Activated CD4-positive, alpha-beta T cell treated with anti-CD3 and anti-CD28 coated beads, Interleukin-2, amount 50 U/mL, for 16 hours (primary cell): ENCODE measurements at places on chromosomes 3 and 15.

- peak; percentile 74 for DNase-seq
These were observed 175.7 kb upstream of the KBTBD8 start for GRCh38 chr3:66822186-66823008.

- DNase-seq: no peak
These were observed 79.0 kb downstream of the CHD2 start for GRCh38 chr15:92979011-92979701.

DNA sequence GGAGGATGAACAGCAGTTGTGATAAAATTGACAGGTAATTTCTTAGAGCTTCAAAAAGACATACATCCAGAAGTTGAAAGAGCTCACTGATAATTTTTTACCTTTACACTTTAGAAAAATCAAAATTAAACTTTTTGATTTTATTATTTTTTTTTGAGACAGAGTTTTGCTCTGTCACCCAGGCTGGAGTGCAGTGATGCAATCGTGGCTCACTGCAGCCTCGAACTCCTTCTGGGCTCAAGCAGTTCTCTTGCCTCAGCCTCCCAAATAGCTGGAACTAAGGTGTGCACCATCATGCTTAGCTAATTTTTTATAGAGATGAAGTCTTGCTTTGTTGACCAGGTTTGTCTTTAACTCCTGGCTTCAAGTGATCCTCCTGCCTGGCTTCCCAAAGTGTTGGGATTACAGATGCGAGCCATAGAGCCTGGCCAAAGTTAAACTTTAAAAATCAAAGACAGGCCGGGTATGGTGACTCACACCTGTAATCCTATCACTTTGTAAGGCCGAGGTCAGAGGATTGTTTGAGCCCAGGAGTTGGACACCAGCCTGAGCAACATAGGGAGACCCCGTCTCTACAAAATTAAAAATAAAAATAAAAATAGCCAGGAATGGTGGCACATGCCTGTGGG is 21.7 kb downstream of the PLA2G4F start:
- DNase-seq: no peak

DNA sequence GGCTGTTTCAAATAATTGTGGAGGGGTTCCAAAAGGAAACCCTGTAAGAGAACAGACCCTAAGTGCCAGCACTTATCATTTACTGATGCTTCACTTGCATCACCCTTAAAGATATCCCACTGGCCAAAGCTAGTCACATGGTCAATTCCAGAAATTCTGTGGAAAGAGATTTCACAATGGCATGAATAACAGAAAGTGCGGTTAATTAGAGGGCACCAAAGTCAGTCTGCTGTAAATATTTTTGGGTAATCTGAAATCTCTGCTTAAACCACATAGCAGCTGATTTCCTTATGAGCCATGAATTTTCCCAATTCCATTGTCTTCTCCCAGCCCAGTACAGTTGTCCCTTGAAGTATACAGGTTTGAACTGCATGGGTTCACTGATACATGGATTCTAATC is 346.1 kb downstream of the SI start:
- no peak for DNase-seq

- DNase-seq: no peak
These were observed 38.7 kb downstream of the GJD2 start for GRCh38 chr15:34716111-34716510.

- no peak for DNase-seq
These were observed 51.5 kb downstream of the CTNNB1 start for GRCh38 chr3:41250825-41251224.

GRCh38 chr3:67650084-67650483 is 4.3 kb downstream of the SUCLG2 start:
- no peak for DNase-seq

- peak; percentile 49 for DNase-seq
These were observed 3.2 kb downstream of the ZXDC start for GRCh38 chr3:126472277-126473006.

DNA sequence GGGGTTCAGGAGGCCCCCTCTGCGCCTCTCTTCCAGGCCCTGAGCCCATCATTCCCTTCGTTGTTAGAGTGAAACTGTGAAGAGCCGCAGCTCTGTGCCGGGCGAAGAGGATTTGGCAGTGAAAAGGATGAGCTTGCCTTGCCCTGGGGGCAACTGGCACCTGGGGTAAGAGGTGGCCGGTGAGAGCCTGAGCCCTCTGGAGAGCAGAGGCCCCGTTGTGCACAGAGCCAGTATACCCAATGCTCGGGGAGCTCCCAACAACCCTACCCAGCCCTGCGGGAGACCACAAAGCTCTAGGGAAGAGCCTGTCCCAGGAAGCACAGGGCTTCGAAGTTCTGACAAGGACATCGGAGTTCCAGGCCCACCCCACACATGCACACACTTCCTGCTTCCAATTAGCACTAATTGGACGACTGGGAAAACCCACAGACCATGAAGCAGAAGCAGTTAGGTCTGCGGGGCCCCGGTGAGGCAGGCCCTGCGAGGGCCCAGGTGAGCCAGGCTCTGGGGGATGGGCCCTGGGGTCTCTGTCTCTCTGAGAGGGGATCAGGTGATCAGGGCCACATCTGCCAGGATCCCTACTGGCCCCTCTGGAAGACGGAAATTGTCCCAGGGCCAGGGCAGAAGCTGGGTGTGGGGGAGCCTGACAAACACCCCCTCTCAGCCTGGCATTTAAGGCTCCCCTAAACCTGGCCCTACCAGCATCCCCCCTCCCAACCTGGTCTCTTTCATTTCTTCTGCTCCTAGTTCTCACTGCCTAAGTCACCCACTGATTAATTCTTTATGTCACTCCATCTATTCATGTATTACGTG is 27.9 kb upstream of the SFMBT1 start:
- DNase-seq: no peak

GRCh38 chr3:30567139-30567753 is 39.2 kb upstream of the TGFBR2 start:
- no peak for DNase-seq

DNA sequence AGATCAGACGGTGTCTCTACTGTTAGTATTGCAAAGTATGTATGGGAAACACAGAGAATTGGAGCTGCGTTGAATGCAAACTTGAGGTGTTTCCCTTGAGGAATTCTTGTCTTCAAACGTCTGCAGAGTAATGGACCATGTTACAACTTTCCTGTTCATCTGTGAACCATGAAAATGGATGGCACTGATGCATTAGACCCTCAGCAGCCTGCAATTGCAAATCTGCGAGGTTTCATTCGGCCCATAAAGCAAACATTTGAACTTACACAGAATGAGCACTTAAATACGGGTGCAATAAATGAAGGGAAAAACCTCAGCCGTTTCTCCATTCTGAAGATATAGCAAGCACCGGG is 49.7 kb downstream of the LRRN1 start:
- no peak for DNase-seq

- DNase-seq: no peak
These were observed 245.6 kb downstream of the CLSTN2 start for GRCh38 chr3:140180603-140181002.

DNA sequence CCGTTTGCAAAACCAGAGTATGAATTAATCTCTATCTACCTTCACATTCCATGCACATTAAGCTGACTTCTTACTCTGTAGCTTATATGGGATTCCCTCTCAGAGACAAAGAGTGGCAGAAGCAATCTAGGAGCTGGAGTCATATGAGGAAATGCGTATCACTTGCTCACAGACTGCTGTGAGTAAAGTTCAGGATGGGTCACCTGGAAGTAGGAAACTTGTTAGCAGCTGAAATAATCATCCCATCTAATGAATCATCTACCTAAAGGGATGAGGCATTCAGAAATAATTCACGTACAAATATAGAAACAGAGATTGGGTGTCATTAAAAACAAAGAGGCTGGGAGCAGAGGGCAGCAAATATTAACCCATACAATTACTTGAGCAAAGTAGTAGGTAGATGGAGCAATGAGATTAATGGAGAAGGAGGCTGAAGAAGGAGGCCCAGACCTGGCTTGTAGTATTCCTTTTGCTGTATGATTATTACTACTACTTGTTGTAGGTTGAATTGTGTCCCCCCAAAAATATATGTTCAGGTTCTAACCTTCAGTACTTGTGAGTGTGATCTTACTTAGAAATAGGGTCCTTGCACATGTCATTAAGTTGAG is 866.3 kb downstream of the ROBO2 start:
- no peak for DNase-seq

- no peak for DNase-seq
These were observed 60.2 kb downstream of the MAP3K13 start for GRCh38 chr3:185423178-185423577.

DNA sequence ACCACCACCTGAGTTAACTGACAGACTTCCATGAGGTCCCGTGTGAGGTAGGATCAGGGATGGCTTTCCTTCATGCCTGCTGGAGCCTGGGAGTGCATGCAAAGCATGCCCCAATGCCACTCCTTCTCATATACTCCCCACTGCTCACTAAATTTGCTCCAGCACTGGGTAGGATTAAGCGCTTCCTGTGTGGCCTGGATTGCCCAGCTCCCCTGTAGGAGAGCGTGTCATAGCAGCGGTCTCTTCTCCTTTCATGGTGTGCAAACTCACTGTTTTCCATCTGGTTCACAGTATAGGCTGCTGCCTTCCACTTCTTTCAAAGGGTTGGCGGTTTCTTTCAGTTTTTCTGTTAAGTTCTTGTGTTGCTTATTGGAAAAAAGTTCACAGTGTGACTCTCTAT is 34.1 kb upstream of the ABI3BP start:
- no peak for DNase-seq
